Spinal cord (tissue), 10 donors: ENCODE measurements at places on chromosomes 16 and 17.

DNA sequence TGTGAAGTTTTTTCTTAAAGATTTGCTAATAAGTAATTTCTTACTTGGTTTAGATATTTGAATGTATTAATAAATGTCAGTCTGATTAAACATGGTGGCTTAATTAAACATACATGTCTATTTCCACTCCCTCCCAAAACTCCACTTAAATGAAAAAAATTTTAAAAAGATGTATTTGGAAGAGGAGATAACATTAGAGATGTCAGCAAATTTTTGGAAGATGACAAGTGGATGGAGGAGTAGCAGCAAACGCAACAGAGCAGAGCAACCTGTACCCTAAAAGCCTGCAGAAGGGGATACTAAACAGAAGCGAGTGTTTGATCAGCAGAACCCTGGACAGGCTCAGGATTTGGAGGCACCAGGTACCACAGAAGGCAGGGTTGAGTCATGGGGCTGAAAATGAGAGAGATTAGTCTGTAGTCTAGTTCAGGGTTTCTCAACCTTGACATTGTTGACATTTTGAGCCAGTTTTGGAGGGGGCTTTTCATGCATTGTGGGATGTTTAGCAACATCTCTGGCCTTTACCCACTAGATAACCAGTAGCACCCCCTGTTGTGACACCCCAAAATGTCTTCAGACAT lies 17.8 kb downstream of the LUC7L3 start:
- DNase-seq = no peak
- H3K4me1 ChIP-seq = no peaks in the 10 kb centered on the region
- peaks cover 18% of the 10 kb centered on the region for H3K36me3 ChIP-seq
- H3K27me3 ChIP-seq = no peaks in the 10 kb centered on the region
- H3K4me3 ChIP-seq = no peak overlapping the region

- no peak overlapping the region for H3K27ac ChIP-seq
- H3K4me1 ChIP-seq = peaks cover 10% of the 10 kb centered on the region
- H3K4me3 ChIP-seq = no peak overlapping the region
- H3K36me3 ChIP-seq = no peaks in the 10 kb centered on the region
- peaks cover 16% of the 10 kb centered on the region for H3K27me3 ChIP-seq
These were observed 10.9 kb downstream of the HS3ST6 start for GRCh38 chr16:1907226-1907860.

GRCh38 chr17:36647636-36648035 lies 46.3 kb downstream of the MRM1 start:
- no peaks in the 10 kb centered on the region for H3K36me3 ChIP-seq
- H3K4me3 ChIP-seq = no peak overlapping the region
- peaks cover 19% of the 10 kb centered on the region for H3K27me3 ChIP-seq
- DNase-seq = no peak
- no peak overlapping the region for H3K27ac ChIP-seq

- peaks cover 10% of the 10 kb centered on the region for H3K27me3 ChIP-seq
- H3K27ac ChIP-seq = peak overlapping the region; percentile 69
- peak overlapping the region; percentile 38 for H3K4me3 ChIP-seq
- peaks cover 26% of the 10 kb centered on the region for H3K4me1 ChIP-seq
- DNase-seq = no peak
- peaks cover 7% of the 10 kb centered on the region for H3K36me3 ChIP-seq
These were observed 709 bp upstream of the ENO3 start for GRCh38 chr17:4950075-4950745.

DNA sequence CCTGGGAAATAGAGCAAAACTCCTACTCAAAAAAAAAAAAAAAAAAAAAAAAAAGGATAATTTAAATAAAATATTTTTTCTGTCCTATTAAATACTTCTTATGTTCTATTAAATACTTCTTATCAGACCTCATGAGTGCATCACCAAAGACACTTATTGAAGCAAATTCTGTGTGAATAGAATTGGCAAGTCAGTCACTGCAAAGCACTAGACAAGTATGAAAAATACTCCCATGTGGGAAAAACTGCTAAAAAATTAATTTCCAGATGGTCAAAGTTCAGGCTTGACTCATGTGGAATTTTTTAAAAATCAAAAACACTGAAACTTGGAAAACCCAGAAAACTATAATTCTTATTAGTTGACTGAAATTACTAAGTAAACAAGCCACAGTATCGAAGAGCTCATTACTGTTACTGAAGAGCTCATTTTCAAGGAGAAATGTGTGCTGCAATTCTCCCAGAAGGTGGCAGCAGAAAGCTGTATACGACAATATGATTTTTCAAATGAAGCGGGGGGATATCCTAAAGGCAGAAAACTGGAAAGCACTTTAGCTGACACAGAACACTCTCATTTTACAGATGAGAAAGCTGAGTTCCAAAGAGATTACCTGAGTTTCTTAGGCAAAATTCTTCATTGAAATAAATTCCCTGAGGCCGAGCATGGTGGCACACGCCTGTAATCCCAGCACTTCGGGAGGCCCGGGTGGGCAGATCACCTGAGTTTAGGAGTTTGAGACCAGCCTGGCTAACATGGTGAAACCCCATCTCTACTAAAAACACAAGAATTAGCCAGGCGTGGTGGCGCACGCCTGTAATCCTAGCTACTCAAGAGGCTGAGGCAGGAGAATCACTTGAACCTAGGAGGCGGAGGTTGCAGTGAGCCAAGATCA lies 15.9 kb upstream of the FBXO47 start:
- no peak overlapping the region for H3K4me3 ChIP-seq
- no peaks in the 10 kb centered on the region for H3K27me3 ChIP-seq
- no peaks in the 10 kb centered on the region for H3K36me3 ChIP-seq
- H3K27ac ChIP-seq = no peak overlapping the region
- H3K4me1 ChIP-seq = no peaks in the 10 kb centered on the region

DNA sequence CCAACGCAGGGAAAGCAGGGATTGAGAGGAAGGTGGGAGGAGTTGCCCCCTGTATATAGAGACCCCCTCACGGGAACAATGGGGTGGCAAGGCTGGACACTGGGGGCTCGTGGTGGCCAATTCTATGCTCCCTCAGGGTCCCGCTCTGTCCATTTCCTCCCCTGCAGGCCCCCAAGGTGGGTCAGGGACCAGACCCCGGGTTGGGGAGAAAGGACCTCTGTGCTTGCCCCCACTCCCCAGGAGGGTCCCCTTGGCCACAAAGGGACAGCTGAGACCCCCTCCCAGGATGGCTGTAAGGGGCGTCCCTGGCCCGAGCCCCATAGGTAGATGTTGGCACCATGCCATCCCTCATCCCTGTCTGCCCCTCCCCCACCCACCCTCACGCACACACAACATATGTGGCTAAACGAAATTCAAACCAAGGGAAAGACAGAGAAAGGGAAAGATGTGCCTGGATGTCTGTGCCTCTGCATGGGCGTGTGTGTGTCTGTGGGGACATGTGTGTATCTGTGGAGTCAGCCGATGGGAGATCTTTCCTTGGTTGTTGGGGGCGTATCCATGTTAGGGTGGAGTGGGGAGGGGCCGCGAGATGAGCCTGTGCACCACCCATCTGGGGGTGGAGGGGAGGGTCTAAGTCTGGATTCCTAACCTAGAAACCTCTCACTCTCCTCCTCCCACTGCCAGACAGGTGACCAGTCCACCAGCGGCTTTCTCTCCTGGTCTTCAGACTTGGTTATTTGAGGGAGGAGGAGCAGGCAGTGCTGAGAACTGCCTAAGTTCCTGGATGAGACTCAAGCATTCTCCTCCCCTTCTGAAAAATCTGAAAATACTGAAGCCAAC lies 642 bp upstream of the NEUROD2 start:
- H3K4me3 ChIP-seq = no peak overlapping the region
- no peak for DNase-seq
- H3K4me1 ChIP-seq = peaks cover 45% of the 10 kb centered on the region
- peaks cover 74% of the 10 kb centered on the region for H3K27me3 ChIP-seq
